Stimulated activated CD4-positive, alpha-beta T cell treated with anti-CD3 and anti-CD28 coated beads, Interleukin-1b, Interleukin-23, amount 100 ng/mL, for 1 hour (primary cell): ENCODE measurements at places on chromosomes 7 and 10.

GRCh38 chr10:65622608-65623007 is 1303.2 kb upstream of the LRRTM3 start:
- no peak for DNase-seq

- no peak for DNase-seq
Measured at GRCh38 chr7:109062798-109063197, 493.1 kb downstream of the DNAJB9 start.

DNA sequence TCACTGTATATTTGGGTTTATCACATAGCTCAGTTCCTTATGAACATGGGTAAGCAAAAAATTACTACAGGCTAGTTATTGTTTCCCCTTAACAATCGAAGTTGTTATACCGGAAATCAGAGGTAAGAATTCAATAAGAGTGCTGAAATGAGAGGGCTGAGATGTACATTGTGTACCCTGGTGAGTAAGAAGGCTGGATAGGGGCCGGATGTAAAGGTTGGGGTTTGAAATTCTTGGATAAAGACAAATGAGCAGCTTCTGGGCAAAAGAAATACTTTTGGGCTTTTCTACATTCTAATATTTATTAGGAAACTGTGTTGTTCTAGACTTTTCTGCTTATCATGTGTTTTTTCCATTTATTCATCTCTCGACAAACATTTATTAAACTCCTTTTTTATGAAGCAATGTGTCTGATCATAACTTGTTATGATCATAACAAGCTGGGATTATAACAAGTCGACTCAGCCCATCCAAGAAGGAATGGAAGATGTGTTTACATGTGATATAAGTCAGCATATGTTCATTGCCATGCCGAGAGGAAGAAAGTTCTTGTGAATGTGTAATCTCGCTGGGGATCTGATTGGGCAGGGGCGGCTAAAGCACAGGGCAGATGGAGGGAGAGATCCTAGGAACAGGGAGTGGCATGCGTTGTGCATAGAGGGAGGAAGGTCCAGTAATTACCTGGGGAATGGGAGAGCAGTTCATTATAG is 155.3 kb downstream of the PLXDC2 start:
- no peak for DNase-seq

DNA sequence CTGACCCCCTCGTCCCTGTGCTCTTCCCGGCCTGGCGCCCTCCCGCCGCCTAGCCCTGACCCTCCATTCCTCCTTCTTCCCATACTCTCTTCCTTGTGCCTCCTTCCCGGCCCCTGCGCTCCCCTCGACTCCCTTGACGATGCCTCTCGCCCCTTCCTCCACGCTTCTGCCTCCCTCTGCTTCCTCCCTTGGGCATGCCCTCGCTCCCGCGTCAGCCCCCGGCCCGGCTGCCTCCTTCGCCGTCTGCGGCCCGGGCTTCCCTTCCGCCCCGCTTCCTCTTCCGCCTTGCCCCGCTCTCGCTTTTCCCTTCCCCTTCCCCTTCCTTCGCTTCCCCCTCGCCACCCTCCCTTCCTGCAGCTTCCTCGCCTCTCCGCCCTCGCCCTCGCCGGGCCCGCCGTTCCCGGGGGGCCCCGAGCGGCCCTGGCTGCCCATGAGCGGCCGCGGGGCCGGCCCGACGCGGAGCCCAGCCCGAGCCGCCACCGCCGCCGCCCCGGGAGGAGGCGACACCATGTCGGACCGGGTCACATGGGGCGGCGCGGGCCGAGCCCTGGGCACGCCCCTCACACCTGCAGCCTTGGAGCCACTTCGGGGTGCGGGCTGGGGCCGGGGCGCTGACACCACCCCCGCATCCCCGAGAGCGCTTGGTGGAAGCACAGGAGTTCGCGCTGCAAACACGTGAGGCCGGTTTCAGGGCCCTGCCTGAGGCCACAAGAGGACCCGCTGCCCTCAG is at the start of gene FBXW4:
Gene FBXW4 (minus strand): TSS at position 497 of the 730 bp plus-strand sequence. CDS start 65 bp downstream, at position 432.
- DNase-seq: peak; percentile 36

GRCh38 chr10:96987842-96988175 is 155.7 kb downstream of the LCOR start:
- DNase-seq: no peak

GRCh38 chr7:24229481-24230226 is 54.3 kb upstream of the NPY start:
- DNase-seq: no peak

- DNase-seq: no peak
Measured at GRCh38 chr7:23709081-23709750, 803 bp upstream of the STK31 start.

GRCh38 chr7:35676211-35676610 is 18.7 kb downstream of the HERPUD2 start:
- DNase-seq: no peak

DNA sequence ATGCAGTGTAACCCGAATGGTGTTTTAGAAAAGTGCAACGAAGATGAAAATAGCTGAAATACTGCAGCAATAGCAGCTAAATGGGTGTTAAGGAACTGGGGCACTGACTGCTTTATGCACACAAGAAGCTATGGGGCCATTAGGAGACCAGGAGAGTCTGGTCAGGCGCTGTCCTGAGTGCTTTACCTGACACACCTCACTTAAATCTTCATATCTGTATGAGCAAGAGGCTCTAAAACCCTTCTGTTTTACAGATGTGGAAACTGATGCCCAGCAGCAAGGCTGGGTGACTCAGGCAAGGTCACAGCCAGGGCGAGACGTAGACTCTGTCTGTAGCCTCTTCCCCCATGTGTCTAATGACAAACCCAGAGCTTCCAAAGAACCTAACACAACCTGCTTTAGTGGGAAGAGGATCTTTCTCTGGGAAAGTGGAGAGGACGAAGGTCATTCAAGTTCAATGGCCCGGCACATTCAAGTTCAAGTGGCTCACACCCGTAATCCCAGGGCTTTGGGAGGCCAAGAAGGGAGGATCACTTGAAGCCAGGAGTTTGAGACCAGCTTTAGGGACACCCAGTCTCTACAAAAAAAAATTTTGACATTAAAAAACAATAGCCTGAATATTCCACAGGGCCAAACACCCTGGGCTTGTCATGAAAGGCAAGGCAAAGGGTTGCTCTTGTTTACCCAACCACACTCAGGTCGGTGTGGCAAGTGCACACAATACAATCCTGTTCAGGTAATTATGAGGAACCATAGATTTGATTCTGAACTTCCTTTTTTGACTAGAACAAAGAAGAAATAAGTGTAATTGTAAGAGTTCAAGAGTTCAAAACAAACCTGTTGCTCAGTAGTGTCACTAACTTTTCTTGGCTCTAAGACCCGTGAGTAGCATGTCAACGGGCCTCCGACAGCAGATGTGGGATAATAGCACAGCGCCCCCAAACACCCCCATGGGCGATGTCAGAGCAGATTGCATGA is 53.7 kb upstream of the KLF6 start:
- DNase-seq: no peak

GRCh38 chr10:18532881-18533535 is 118.4 kb downstream of the NSUN6 start:
- no peak for DNase-seq

DNA sequence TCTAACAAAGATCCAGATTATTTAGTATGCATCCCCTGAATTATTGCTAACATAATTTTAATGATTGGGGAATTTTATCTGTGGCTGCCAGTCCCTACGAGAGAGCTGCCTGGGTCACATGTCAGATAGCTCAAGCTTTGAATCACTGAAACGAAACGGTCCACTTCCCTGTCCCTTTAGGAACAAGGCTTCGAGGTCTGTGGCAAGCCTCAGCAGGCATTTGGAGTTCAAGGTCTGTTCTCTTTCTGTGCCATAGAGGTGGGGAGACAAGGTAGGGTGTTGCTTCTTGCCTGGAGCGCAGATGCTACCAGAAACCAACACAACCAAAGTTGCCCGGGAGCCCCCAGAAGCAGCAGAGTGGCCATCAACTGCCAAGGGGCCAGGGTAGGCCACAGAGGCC is 13.9 kb upstream of the SH2D4B start:
- no peak for DNase-seq

- DNase-seq: no peak
Measured at GRCh38 chr10:11164803-11165590, 147.3 kb downstream of the CELF2 start.

DNA sequence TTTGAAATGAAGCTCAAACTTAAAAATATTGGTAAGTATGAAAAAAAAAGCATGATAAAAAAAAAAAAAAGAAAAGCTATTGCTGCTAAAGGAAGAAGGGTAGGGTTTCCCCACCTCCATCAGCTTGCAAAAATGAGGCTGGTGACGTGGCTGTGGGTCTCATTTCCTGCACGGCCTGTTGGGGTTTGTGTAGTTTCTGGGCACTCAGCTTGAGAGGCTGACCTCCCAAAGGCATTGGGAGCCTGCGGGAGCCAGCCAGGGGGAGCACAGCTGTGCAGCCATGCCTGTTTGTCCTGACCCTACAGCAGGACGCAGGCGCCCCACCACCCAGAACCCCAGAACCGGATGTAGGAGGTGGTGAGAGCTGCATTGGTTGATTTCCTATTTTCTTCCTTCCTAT is 48.8 kb upstream of the CARD11 start:
- peak; percentile 25 for DNase-seq

- DNase-seq: no peak
Measured at GRCh38 chr10:109306698-109307097, 616.6 kb downstream of the XPNPEP1 start.

DNA sequence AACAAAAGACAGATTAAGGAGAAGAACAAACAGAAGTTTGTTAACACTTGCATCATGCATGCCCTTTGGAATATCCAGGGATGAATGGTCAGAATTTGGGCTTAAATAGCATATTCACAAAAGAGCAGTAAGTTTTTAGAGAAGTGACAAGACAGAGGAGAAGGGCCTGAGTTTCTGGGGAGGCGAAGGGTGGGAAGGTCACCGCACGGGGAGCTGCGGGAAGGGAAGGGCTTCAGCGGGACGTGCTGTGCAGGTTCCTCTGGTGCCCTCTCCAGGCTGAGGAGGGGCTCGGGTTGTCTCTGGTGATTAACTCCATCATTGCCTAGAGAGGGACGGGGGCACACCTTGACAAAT is 10.4 kb upstream of the ZNF22 start:
- no peak for DNase-seq

DNA sequence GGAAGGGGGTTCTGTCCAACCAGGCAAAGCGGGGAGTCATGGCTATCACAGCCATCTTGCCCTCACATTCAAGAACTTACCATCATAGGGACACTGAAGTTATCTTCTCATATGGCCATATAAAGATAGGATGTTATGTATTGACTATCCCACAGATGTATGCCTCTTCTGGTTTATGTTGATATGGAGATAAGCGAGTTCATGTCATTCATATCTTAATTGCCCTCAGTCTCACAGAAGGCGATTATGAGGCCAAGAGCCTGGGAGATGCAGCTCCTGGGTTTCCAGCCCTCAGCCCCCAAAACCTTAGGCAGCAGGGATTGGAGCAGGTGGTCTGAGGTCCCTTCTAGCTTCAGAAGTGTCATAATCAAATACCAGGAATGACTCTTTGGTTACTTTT is 8.5 kb upstream of the ANKRD61 start:
- DNase-seq: no peak

DNA sequence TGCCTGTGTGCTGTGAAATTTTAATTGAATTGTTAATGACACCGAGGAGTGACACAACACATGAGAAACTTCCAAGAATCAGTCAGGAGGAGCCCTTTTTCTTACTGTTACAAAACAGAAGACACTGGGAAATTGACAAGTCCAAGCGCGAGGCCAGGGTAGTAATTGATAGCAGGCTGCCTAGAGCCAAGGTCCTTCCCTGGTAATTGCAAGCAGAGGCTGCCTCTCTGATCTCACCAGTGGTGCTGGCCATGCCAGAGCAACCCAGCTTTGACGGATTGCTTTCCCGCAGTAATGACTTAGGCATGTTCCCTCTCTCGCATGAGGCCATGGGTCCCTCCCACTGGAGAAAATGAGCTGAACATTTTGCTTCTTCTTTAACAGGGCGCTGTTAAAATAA is 111.5 kb downstream of the LRMDA start:
- DNase-seq: no peak

DNA sequence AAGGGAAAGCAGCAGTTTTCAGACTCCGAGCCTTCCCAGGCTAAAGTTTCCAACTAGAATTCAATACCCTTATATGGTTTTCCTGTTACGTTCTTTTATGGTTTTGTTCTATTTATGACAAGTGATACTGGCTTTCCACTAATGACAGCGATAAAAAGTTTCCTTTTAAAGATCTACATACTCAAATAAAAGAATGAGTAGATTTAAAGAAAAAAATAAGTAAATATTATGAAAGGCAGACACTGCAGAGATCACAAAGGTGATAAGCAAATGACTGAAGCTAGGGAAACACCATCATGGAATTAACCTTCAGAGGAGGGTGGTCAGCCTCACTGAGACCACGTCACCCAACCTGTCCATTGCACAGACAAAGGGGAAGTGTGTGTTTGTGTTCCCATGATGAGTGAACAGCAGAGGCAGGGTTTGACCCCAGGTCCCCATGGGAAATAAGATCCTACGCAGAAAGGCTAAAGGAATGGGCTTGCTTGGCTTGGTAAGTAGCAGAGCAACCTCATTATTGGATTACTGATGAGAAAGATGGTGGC is 4.0 kb downstream of the VSIR start:
- DNase-seq: no peak

- DNase-seq: no peak
Measured at GRCh38 chr10:43384252-43385221, 13.1 kb downstream of the FXYD4 start.
